ENCODE measurements at places on chromosomes 6 and 20.
A peak's percentile ranks its signal among the peaks of the same experiment; 100 is the strongest.

DNA sequence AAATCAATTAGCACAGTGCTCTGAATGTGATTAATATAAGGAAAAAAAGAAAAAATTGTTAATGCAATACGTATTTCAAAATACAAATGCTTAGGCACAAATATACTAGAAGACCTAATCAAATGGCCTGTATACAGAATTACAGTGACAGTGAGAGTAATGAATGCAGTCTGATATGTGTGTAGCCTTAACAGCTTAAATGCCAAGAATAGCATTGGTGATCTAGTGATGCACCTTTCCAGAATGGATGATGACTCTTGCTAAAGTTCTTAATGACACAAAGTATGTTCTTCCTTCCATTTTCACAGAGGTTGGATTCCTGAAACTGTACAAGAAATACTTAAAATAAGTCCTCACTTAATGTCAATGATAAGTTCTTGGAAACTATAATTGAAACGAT is 131.0 kb downstream of the CDKAL1 start:
- DNase-seq: no peak

DNA sequence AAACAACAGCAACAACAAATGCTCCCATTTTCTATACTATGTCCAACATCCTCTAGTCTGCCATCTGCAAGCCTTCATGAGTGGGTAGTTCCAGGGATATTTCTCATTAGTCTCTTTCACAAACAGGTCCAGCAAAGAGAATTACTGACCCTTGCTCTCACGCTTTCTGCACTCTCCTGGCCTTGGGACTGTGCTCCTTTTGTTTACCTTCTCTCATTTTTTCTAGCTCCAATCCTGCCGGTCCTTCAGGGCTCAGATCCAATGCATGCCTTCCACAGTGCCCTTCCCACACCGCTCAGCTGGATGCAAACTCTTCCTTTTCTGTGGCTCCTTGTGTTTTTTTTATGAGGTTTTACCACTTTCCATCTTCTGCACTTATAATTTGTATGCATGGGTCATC is 47.2 kb downstream of the ADTRP start:
- DNase-seq: no peak

DNA sequence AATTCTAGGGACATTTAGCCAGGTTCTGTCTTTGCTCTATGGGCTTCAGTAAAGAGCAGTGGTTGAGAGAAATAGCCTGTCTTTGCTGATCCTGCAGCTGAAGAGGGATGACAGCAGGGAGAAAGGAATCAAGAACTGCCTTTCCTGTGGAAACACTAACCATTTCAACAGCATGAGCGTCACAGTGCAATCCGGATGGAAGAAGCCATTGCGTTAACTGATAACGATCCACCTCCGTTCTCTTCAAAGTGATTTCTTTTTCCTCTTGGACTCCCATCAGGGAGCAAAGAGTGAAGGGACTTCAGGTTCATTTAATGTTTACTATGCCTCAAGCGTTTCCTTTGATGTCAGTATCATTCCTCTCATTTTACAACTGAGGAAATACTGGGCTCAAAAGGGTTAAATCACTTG is 35.2 kb upstream of the EEF1E1 start:
- no peak for DNase-seq

DNA sequence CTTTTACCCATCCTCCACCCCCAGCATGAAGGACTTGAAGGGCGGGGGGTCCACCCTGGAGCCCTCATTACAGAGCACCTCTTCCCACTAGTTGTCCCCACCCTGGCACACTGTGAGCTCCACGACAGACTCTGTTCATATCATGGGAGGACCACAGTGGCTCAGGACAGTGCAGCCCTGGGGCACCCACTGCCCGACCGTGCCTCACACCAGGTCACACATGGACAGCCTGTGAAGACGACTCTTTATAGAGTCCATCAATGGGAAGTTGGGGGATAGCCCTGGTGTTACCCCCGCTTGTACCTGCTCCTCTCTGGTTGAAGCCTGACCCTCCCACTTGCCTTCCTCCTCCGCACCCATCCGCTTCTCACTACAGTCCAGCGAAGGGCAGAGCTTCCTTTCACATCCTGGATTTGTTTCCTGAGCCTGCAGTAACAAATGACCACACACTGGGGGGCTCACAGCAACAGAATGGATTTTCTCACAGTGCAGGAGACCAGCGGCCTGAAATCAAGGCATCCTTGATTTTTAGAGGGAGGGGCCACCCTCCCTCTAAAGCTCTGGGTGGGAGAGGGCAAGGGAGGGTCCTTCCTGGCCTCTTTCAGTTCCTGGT is 15.5 kb downstream of the ZNF831 start:
- no peak for DNase-seq

GRCh38 chr6:169251822-169252504 is 1.7 kb downstream of the THBS2 start:
- DNase-seq: no peak

GRCh38 chr20:12970372-12970821 is 38.4 kb upstream of the SPTLC3 start:
- peak; percentile 2 for DNase-seq

- DNase-seq: no peak
Measured at GRCh38 chr20:35283441-35284266, 918 bp downstream of the EIF6 start.

GRCh38 chr6:94130478-94130877 is 711.1 kb upstream of the EPHA7 start:
- no peak for DNase-seq

- no peak for DNase-seq
Measured at GRCh38 chr6:128710315-128710714, 172.6 kb upstream of the LAMA2 start.

DNA sequence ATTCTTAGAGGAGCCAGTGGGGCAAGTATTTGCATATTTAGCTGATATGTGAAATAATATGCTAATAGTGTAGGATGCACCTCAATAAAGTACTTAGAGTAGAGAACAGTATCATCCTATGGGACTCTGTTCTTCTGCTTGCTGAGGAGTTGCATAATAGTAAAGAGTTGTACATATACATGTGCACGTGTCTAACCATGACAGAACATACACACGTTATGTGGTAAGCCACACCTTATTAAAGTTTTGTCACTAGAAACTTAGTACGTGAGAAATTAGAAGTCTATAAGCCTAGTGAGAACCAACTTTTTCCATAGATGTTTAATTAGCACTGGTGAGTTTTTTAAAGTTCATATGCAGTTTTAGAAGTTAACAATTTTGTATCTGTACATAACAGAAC is 80.7 kb downstream of the L3MBTL3 start:
- no peak for DNase-seq

DNA sequence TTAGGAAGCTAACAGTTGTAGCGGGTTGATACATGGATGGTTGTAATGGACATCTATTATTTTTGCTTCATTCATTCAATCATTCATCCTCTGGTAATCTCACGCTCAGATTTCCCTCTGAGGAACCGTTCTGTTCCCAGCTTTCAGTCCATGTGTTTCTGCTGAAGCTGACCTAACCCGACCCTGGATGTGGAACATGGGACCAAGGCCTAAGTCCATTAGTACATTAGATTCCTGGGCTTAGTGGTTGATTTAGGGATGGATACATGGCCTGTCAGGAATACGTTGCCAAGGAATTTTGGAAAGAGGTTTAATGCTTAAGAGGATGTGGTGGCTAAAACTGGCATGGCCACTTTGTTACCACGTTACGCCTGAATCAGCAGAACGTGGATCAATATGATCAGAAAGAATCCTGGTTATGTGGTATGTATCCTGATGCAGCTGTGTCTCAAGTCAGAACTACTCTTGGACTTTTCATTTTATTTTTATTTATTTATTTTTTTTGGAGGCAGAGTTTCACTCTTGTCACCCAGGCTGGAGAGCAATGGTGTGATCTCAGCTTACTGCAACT is 4.1 kb upstream of the DHX35 start:
- no peak for DNase-seq

Data from CD4-positive, alpha-beta T cell treated with Interleukin-12 subunit alpha and Interleukin-12 subunit beta, for 1 hour (primary cell).